ENCODE measurements at places on chromosomes 2 and 18.

GRCh38 chr2:30960213-30960612, 153.0 kb upstream of the CAPN13 start:
- no peak for DNase-seq

GRCh38 chr2:55489467-55490062, 30.0 kb upstream of the CFAP36 start:
- DNase-seq: no peak

- DNase-seq: no peak
Measured at GRCh38 chr2:42042631-42043355, 5.0 kb upstream of the PKDCC start.

- no peak for DNase-seq
Measured at GRCh38 chr2:135942936-135943688, 42.3 kb downstream of the DARS1 start.

- DNase-seq: no peak
Measured at GRCh38 chr2:120520929-120521912, 175.3 kb downstream of the INHBB start.

- DNase-seq: peak; percentile 59
Measured at GRCh38 chr18:70931942-70932814, 643.3 kb downstream of the SOCS6 start.

- DNase-seq: peak; percentile 84
Measured at GRCh38 chr18:11808001-11808855, 43.0 kb upstream of the CHMP1B start.

DNA sequence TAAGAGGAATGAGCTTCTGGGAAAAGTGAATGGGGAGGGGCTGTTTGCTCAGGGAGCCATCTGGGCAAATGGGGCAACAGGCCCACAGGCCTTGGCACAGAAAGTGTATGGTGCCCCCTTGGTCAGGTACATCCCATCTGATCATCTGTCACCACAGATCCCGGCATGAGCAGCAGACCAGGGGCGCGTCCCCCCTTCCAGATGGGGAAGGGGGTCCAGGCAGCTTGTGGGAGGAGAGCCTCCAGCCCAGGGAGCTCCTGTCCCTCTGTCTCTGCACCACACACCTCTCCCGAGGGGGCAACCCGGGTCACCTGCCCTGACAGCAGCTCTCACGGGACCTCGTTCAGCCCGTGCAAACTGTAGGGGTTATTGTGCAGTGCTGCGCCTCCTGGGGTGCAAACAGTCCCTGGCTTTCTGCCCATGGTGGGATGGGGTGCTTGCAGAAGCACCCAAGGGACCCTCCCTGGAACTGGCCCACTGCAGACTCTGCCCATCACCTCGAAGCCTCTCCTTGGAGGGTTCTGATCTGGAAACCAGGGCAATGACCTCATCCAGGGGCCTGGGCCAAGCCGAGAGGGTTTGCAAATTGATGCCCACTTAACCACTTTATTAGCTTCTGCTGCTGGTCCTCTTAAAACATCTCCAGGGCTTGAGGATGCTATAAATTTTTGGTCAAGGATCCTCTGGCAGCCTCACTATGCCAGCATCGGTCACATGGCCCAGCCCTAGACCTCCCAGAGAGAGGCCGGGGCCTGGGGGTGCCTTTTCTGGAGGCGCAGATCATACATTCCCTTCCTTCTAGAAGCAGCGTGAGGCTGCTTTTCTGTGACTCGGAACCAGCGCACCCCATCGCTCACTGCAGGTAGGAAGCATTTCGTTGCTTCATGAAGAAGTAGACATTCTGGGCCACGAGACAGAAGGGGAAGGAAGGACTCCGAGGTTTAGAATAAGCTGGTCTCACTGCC, 7.6 kb upstream of the BOK start:
- no peak for DNase-seq

- no peak for DNase-seq
Measured at GRCh38 chr2:173898996-173899395, 66.2 kb downstream of the SP3 start.

- no peak for DNase-seq
Measured at GRCh38 chr2:70473101-70473722, 80.4 kb downstream of the TGFA start.

- DNase-seq: peak; percentile 59
Measured at GRCh38 chr18:8469544-8470130, 139.6 kb upstream of the RAB12 start.

DNA sequence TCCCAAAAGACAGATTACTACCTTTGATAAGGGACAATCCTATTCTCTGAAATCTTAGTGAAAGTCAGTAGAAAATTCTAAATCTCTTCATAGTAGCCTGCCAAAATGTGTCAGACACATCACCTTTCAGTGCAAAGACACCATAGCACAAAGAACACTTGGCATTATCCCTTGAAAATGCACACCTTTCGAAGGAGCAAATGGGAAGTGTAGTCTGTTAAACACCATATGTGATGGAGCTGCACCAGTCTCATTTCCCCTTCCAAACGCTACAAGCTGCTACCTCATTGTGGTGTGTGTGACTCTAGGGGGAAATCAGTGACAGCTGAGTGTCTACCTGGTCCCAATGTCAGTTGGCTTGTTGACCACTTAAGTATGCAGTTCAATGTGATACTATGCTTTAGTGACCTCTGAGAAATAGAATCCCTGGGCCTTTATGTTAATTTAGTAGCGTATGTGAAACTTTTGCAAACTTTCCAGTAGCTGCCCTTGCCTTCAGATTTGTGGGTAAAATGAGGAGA, 551.7 kb downstream of the ARHGAP15 start:
- no peak for DNase-seq

- DNase-seq: peak; percentile 90
Measured at GRCh38 chr2:235765181-235765820, 271.5 kb downstream of the AGAP1 start.

DNA sequence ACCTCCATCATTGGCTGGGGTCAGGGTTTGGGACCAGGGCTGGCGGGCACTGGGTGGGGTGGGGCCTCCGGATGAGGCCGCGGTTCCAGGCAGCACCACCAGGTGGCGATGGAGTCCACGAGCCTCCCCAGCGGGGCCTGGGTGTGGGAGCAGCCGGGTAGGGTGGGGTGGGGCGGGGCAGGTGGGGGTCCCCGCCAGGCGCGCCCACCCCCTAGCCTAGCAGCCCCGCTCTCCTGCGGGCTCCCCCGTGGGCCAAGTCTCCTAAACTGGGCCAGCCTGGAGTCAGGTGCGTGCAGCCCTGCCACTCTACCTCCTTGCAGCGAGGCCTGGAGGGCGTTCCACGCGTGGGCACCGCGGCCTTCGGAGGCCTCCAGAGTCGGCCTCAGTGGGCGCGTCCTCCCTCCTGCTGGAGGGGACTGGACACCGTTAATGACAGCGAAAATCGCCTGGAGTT, 187.5 kb downstream of the TWIST2 start:
- DNase-seq: no peak

All from fibroblast of lung (primary cell).